ENCODE measurements at places on chromosomes 16 and 17.

- DNase-seq = no peak
These were observed 14.5 kb downstream of the RAB11FIP4 start for GRCh38 chr17:31405890-31406371.

DNA sequence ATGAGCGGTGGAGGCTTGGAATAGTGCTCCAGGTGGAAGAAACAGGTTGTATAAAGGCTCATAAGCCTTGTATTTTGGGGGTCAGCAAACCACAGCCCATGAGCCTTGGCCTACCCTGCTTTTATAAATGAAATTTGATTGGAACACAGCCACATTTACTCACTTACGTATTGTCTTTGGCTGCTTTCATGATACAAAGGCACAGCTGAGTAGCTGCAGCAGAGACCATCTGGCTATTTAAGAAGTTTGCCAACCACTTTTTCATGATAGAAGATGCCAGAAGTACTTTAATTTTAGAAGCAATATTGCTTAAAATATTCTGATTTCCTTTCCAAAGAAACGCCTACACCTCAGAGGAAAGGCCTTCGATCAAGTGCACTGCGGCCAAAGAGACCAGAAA is 73.8 kb downstream of the C17orf58 start:
- no peak for DNase-seq

DNA sequence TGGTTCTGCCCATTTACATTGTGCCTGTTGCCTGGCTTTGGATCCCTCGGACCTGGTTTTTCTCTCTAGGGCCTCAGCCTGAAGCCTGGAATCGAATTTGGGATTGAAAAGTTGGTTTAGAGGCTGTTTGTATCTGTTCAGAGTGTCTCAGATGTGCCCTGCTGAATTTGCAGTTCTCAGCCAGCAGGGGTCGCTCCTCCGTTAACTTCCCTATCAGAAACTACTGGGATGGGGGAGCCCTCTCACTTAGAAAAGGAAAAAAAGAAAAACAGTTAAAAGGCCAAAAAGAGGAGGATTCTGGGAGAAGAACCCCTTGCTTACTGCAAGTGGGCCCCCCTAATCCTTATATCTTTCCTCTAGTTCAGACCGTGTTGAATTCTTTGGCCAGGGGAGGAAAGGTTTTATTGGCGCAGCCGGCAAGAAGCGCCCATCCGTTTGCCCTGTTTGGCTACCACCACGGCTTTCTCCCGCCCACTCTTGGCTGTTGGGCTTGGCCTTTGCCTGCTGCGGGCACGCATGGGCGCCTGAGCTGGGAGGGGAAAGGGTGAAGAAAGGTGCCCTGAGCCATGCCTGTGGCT is 8.7 kb downstream of the FZD2 start:
- DNase-seq = no peak

- no peak for DNase-seq
These were observed 10.1 kb downstream of the GJD3 start for GRCh38 chr17:40354221-40355122.

- DNase-seq = no peak
These were observed 5.9 kb upstream of the CCDC57 start for GRCh38 chr17:82218349-82219075.

All from activated T-cell treated with anti-CD3 and anti-CD28 coated beads, Interleukin-2, amount 50 U/mL, for 24 hours (primary cell).